ENCODE measurements at places on chromosomes 2 and 18. TPM values are rescaled to one million over a fixed set of nuclear protein-coding genes. Genes with fewer than 3 reads are reported as not detected.

Gene ALKAL2
- total RNA-seq: 2.7 TPM

Gene SERPINB7
- total RNA-seq: not detected

- no peak overlapping the region for H3K27ac ChIP-seq
- H3K27me3 ChIP-seq: peaks cover 12% of the 10 kb centered on the region
- H3K36me3 ChIP-seq: no peaks in the 10 kb centered on the region
- no peaks in the 10 kb centered on the region for H3K4me1 ChIP-seq
Measured at GRCh38 chr2:104658144-104658835, 195.6 kb upstream of the POU3F3 start.

GRCh38 chr2:235291461-235291860, 202.4 kb upstream of the AGAP1 start:
- no peak for DNase-seq
- no peak overlapping the region for H3K4me3 ChIP-seq
- H3K36me3 ChIP-seq: no peaks in the 10 kb centered on the region
- H3K27ac ChIP-seq: no peak overlapping the region
- H3K4me1 ChIP-seq: no peaks in the 10 kb centered on the region
- no peaks in the 10 kb centered on the region for H3K27me3 ChIP-seq

Gene PARD3B
- 53.9 TPM for total RNA-seq
